Tibial nerve (tissue), 4 donors: ENCODE measurements at places on chromosomes 1 and 21. TPM values are rescaled to one million over a fixed set of nuclear protein-coding genes. Genes with fewer than 3 reads are reported as not detected.

DNA sequence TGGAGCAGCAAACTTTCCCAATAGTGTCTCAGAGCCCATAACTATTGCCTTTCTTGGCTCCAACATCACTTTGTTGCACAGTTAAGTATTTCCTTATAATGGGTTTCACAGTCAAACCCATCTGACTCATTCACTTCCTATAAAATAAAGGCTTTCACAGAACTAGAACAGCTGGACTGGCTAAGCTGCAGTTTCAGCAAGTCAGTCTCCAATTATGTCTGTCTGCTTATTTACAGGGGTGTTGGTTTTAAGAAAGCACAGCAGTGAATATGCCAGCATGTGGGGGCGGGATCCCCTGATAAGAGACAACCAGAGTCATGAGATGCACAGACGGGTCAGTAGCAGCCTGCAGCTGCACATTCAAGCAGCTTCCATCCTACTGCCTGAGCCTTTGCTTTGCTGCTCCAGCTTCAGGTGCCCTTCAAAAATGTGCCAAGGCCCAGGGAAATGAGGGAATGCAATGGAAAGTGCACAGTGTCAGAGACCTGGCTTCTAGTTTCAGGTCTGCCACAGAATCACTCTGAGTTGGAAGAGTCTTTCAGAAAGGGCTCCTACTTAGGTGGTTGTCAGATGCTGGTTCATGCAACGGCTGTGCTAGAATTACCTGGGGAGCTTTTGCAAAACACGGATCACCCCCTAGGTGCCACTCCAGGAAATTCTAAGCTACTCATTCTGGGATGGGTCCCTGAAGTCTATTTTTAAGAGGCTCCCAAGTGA, 24.8 kb downstream of the RNF19B start:
- DNase-seq: no peak

The GIPC2 gene
- total RNA-seq: 4.7 TPM

DNA sequence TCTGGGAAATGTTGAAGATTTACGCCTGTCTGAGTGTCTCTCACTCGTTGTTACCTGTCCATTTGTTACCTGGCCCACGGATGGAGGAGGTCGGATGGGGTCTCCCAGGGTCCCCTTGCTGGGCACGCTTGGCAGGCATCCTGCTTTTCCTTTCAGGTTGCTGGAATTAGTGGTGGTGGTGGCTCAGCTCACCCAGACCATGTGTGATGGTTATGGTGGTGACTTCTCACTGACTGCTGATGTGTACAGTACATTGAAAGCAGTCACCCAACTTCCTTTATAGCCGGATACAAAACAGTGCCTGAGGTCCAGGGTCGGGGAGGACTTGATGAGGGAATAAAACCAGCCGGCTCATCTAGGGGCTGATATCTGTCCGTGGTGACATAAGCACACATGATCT, 19.5 kb downstream of the MAPKAPK2 start:
- no peak for DNase-seq

DNA sequence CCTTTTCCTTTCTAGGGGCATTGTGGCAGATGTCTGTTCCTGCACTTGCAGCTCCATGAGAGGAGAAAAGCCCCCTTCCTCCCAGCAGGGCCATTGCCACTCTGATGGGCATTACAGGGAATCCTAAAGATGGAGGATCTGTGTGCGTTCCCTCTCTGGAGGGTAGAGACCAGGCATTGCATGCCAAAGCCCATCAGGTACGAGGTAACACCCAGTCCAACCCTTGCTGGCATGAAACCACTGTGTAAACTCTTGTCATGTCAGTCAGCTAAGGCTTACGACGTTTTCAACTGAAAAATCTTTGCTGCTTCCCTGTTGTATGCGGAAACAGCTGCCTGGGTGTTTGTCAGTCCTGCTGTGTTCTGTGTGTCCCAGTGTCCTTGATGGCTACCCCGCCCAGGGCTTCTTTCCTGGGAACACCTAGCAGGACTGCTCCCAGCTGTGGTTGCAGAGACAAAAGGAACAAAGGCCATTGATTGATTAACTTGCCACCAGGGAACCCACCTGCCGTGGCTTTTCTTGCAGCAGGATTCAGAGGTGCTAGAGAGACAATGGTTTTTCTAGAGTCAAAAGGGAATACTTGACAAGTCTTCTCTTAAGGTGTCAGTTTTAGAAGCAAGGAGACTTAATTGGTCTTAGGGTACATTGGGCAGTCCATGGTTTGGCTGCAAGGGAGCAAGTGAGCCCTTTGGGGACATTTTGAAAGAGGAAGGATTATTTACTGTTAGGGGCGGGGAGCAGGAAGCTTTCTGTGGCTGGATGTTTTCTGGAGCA, 24.6 kb downstream of the B3GALT5 start:
- DNase-seq: no peak

The ELAVL4 gene
- not detected for total RNA-seq

GRCh38 chr21:45974073-45975019, 7.2 kb upstream of the COL6A1 start:
- no peak for DNase-seq

The LINGO4 gene
- total RNA-seq: not detected

DNA sequence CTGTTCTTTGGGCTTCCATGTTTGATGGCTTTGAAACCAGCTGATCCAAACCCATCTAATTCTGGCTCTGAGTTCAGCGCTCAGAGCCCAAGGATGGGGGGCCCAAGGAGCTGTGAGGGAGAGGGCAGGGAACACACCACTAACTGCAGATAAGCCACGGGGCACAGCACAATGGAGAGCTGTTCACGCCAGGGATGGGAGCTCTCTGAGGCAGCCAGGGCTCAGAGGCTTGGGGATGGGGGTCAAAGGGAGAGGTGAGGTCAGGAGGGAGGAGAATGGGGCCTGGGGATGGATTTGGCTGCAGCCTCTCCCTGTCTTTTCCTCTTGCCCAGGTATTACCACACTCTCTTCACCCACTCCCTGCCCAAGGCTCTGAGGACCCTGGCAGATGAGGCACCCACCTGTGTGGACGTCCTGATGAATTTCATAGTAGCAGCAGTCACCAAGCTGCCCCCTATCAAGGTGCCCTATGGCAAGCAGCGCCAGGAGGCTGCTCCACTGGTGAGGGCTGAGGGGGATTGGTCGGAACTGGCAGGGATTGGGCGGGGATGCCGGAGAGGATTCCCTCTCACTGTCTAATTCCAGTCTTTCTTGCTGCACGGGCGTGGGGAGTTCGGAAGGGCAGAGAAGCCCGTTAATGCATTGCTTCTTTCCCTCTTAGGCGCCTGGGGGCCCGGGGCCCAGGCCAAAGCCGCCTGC, 11.3 kb downstream of the SLC30A2 start:
- no peak for DNase-seq

DNA sequence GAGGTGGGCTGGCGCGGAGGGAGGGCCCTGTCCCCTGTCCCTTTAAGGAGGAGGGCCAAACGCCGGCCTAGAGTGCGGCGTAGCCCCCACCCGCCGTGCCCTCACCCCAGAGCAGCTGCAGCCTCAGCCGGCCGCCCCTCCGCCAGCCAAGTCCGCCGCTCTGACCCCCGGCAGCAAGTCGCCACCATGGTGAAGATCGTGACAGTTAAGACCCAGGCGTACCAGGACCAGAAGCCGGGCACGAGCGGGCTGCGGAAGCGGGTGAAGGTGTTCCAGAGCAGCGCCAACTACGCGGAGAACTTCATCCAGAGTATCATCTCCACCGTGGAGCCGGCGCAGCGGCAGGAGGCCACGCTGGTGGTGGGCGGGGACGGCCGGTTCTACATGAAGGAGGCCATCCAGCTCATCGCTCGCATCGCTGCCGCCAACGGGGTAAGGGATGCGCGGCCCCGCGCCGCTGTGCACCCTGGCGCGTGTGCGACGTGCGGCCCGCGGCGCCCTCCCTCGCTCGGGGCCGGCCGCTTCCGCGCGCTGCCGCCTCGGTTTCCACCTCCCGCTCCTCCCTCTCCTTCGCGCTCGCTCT, at the start of gene PGM1:
PGM1 (plus strand) TSS at position 109 of the 583 bp plus-strand sequence; CDS start at position 187, 78 bp downstream.
- peak; percentile 49 for DNase-seq

- DNase-seq: no peak
Observed at GRCh38 chr1:233879841-233880240, 24.6 kb upstream of the SLC35F3 start.

DNA sequence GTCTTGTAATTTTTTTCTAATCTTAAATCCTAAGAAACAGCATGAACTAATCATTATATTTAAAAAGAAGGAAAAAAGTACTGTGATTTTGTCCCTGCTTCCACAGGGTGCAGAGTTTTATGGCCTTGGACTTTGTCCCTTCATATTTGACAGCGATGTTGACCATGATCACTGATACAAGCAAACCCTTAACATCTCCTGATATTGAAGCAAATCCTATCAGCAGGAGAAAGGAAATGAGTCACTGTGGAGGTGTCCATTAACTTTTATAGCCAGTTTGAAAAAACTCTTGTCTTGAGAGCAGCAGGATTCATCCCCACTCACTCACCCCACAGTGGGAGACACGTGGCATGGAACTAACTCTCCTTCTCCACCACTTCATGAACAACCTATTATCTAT, 5.1 kb upstream of the REG4 start:
- no peak for DNase-seq

The SLC35F3 gene
- not detected for total RNA-seq

- peak; percentile 73 for DNase-seq
Observed at GRCh38 chr1:53025034-53025768, 36.8 kb upstream of the PODN start.

The GPR161 gene
- total RNA-seq: 9.0 TPM

The FCN3 gene
- total RNA-seq: 8.7 TPM

DNA sequence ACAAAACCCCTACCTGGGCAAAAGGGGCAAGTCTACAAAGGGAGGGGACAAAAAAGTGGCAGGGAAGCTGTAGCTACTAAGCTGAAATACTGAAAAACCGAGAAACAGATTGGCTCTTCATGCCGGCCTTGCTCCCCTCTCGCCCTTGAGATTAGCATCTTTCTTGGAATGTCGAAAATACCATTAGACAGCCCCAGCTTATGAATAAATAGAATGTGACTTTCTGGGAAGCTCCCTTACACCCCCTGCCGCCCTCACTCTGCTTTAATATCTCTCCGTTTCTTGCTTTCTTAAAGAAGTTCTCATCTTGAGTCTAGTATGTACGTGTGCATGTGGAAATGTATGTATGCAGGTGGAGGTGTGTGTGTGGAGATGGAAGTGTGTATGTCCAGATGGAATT, 14.1 kb downstream of the TRAF3IP3 start:
- DNase-seq: no peak

The NUP210L gene
- total RNA-seq: under 0.01 TPM

- DNase-seq: no peak
Observed at GRCh38 chr1:52926864-52927211, 238 bp upstream of the SCP2 start.

DNA sequence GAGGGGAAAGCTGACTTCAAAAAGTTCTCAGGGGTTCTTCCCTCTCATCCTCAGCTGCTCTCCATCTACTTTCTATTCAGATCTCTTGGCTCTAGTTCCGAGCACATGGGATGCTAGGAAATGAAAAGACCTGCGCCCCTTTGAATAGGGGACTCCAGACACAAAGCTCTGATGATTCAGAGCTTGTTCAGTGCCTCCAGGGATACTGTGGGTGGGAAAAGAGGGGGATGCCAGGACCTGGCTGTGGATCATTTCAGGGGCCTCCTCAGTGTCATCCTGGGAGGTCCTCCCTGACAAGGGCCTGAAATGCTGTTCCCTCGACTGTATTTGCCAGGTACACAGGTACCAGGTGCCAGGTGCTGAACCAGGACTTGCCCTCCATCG, 943 bp upstream of the KIAA0040 start:
- no peak for DNase-seq

- DNase-seq: no peak
Observed at GRCh38 chr1:154791292-154792166, 78.6 kb downstream of the KCNN3 start.

DNA sequence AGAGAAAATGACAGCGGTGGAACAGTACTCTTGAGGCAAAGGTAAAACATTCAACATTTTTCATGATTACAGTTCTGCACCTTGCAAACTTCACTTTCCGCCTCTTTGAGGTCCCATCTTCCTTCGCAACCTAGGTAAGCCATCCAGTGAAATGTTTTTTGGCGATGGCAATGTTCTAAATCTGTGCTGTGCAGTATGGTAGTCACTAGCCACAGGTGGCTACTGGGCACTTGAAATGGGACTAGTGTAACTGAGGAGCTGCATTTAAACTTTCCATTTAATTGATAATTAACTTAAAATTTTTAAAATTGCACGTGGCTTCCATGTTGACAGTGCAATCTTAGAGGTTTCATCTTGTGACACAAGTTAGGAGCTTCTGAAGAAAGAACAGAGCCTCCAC, 13.0 kb downstream of the EXOC8 start:
- no peak for DNase-seq

DNA sequence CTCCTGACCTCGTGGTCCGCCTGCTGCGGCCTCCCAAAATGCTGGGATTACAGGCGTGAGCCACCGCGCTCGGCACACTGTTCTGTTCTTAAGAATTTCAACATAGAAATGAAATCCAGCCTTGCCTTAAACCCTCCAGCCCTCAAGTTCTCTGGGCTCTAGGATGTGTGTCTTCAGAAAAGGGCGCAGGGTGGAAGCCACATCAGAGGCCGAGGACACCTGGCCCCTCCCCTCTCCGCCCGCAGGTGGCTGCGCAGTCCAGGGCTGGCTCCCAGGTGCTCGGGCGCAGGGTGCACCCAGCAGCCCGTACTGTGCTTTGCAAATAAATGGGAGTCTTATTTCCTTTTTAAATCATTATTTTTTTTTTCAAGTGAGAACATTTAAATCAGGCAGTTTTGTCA, 2.0 kb upstream of the C1orf174 start:
- no peak for DNase-seq

DNA sequence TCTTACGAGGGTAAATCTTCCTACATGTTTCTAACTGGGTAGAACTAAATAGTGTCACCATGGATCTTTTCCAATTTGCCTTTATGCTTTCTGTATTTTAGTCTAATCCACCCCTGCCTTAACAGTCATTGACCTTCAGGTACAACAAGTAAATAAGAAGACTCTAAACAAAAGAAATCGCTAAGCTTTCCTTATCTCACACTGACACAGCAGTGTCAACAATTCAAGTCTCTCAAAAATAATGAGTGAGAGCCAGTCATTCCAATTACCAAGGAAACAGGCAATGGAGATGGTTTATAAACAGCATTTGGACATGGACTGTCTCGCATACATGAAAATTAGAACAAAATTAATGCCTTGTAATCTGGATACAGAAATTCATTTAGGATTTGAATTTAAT, 365.8 kb downstream of the VAV3 start:
- DNase-seq: no peak

DNA sequence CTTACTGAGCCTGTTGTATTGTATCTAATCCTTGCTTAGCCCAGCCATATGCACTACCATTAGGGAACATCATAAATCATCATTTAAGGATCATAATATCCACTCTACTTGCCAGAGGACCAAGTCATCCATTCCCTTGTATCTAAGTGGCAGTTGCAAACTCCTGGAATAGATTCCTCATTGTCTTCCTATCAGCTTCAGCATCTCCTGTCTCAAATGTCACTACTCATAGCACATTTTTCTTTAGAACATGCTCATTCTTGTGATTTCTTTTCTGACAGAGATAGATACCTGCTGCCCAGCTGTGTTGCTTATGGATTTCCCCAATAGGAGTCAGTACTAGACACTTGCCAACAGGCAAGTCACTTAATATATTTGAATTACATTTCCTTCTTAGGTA, 84.3 kb downstream of the OLFML3 start:
- no peak for DNase-seq

- DNase-seq: peak; percentile 10
Observed at GRCh38 chr1:165162671-165163241, 193.8 kb downstream of the LMX1A start.

- DNase-seq: no peak
Observed at GRCh38 chr1:39969531-39970270, 14.8 kb downstream of the MFSD2A start.

- DNase-seq: no peak
Observed at GRCh38 chr1:248822148-248823032, 3.3 kb downstream of the SH3BP5L start.
